ENCODE measurements at places on chromosomes 6 and 20.

DNA sequence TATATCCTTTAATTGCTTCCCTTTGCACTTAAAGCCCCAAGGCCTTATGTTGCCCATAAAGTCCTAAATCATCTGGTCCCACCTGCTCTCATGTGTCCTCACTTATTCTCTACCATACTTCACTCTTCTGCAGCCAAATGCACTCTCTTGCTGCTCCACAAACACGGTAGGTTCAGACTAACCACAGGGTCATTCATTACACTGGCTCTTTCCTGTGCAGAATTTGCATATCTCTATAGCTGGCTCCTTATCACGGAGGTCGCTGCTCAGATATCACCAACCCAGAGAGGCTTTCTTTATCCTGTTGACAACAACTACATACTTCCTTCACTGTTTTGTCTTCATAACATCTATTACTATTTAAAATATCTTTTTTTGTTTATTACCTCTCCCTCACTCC lies 86.8 kb downstream of the MOXD1 start:
- no peak for DNase-seq

- no peak for DNase-seq
These were observed 112.2 kb downstream of the PLEKHG1 start for GRCh38 chr6:150711584-150712504.

- no peak for DNase-seq
These were observed 26.3 kb upstream of the RAB23 start for GRCh38 chr6:57248311-57248895.

- DNase-seq: peak; percentile 49
These were observed 124.3 kb upstream of the MLIP start for GRCh38 chr6:53986721-53987521.

DNA sequence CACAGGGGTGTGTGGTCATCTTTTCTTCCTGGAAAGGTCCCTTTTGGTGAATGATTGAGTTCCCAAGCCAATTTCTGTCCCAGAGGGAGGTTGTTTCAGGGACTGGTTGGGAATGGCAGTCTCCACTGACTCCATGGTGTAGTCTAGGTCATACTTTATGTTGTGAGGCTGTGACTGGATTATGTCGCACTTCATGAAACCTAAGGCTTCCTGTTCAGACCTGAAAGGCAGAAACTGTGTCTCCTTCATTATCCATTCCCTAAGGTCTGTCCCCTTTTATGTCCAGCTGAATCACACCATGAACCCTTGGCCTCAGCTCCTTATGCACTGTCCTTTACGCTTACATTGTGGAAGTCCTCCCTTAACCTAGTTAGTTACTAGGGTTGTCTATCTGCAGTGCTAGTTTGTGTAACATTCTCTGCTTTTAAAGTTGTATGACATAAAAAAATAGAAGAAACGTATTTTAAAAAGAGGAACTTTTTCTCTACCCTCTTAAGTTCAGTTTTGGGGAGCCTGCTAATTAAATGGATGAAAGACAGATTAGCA lies 191.3 kb downstream of the JARID2 start:
- no peak for DNase-seq

DNA sequence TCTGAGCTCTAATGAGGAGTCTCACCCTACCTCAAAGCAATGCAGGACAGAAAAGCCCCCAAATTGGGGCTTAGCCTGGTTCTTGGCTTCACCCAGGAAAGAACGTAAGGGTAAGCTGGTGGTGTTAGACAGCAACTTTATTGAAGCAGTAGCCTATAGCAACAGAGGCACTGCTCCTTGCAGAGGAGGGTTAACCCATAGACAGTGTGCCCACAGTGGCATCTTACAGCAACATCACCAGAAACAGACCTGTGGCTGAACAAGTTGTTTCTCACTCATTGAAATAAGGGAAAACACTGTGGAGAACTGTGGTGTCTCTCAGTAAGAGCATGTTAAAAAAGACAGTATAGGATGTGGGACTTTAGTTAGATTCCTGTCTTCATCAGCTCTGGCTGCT lies 80.4 kb upstream of the SPTLC3 start:
- DNase-seq: no peak

GRCh38 chr20:49928411-49929141 lies 7.6 kb upstream of the RNF114 start:
- peak; percentile 83 for DNase-seq

- DNase-seq: no peak
These were observed 1.3 kb downstream of the SIRPB1 start for GRCh38 chr20:1618479-1618878.

DNA sequence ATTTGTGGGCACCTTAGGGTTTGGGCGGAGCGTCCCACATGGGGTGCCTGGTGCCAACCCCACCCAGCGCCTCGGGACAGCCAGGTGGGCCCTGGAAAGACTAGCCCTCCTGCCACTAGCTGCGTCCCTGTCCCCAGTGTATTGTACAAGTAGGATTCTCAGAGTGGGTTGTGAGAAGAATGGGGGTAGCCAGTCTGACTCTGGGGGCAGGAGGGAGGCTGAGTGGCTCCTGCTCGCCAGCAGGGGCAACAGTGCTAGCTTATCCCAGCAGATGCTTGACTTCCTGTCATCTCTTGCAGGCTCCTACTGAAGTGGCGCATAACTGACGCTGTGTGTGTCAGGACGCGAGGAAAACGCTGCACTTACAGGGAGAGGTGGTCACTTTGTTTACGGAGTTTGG lies 9.3 kb downstream of the PSMA7 start:
- no peak for DNase-seq

GRCh38 chr6:157089258-157089657 lies 234.1 kb downstream of the TMEM242 start:
- DNase-seq: peak; percentile 85

- DNase-seq: no peak
These were observed 312.8 kb downstream of the RFPL4B start for GRCh38 chr6:112659912-112660311.

DNA sequence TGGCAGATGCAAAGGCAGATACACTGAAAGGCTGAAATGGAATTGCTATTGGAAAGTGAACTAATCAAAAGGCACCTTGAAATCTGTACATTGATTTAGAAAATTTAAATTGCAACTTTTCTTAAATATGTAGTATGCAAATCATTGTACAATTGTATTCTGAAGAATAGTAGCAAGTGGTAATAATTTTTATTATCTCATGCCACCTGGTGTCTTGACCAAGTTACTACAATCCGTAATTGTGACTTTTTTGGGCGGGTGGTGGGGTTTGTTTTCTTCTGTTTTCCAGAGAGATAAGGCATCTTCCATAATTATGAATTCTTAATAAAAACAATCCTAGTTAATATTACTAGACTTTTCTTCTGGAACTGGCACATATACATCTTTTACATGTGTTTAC lies 12.5 kb upstream of the BCKDHB start:
- peak; percentile 27 for DNase-seq

- DNase-seq: no peak
These were observed 553.5 kb downstream of the HACE1 start for GRCh38 chr6:104306211-104306610.

DNA sequence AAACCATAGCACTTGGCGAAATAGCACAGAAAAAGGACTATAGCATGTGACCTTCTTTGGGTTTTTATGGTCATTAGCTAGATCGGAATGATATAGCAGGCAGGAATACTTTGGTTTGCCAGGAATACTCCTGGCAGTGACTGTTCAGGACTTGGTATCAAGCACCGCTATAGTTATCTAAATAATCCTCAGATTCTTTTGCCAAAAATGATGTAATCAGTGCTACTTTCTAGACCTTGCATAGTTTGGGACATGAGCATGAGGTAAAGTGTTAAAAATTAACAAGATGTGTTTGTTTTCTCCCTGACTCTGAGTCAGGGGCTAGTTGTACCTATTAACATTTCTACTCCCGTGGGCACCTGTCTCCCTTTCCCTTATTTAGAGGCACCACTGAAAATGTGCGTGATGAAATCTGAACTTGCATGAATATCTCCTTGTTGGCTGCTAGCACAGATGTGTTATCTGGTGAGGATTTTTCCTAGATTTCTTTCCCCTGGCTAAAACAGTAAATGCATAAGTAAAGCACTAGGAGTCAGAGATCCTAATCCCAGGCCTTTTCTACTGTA lies 511.0 kb downstream of the CDKAL1 start:
- no peak for DNase-seq

- no peak for DNase-seq
These were observed 151.0 kb downstream of the CLIC5 start for GRCh38 chr6:45864651-45865050.

GRCh38 chr20:38315290-38315966 lies 11.5 kb downstream of the BPI start:
- DNase-seq: peak; percentile 23

DNA sequence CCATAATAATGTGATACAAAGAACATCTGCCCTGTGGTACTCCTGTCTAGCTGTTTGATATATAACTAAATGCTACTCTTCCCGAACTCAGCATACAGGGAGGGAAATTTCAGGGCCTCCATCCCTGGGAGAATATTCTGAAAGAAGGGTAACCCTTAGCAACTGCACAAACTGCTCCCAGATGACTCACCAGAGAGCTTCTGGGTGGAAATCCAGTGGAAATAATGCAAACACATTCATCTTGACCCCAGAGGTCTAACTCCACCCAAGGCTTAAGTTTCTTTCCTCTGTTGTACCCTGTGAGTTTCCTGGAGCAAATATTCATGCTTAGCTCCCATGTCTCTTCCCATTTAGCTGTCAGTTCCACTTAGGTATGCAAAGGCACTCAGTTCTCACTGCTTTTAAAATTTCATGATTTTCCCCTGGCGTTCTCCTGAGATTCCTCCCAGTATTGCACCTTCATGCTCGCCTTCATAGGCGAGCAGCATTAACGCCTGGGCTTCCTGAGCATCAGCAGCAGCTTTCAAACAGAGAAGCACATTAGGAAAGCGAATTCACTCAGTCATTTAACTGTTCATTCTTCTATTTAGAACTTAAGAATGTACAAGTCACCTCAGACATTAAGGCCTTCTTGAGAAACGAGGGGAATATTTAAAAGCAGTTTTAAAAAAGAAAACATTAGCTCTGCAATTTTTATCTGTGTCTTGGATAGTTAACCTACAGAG lies 43.8 kb upstream of the LAMA4 start:
- peak; percentile 90 for DNase-seq

DNA sequence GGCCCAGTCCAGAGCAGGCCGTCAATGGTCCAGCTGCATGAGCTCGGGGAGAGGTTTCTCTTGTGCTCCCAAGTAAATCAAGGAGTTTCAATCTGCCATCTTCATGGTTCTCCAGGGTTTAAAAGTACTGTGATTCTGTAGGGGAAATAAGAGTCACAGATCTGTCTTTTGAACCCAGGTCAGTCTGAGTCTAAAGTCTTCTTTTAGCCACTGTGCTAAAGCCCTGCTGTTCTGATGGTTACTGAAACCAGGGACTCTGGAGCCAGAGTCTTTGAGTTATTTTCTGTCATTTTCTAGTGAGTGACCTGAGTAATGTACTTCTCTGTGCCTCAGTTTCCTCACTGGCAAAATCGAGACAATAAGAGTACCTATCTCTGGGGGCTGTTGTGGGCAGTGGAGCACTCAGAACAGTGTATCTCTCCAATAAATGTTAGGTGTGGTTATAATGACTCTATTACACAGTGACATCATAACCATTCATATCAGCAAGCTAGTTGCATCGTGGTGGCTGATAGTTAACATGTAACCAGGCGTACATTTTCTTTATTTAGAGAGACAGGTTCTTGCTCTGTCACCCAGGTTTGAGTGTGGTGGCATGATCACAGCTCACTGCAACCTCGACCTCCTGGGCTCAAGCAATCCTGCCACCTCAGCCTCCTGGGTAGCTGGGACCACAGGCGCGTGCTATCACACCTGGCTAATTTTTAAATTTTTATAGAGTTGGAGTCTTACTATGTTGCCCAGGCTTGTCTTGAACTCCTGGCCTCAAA lies 74.6 kb upstream of the KCNG1 start:
- no peak for DNase-seq

DNA sequence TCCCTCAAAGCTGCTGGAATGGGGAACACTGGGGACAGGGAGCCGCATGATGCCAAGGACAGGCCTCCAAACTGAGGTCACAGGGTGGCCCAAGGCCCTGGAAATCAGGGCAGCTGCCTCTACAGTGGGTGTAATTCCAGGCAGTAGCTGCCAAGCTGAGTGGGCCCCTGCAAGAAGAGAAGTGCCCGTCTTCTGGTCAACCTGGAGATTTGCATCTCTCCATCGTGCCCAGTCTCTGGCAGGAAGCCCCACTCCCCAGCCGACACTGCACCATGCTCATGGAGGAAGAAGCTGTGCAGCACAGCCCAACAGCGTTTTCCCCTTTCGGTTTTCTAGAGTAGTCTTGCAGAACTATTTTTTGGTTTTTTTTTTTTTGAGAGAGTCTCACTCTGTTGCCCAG lies 2.2 kb upstream of the FAM209A start:
- DNase-seq: no peak

DNA sequence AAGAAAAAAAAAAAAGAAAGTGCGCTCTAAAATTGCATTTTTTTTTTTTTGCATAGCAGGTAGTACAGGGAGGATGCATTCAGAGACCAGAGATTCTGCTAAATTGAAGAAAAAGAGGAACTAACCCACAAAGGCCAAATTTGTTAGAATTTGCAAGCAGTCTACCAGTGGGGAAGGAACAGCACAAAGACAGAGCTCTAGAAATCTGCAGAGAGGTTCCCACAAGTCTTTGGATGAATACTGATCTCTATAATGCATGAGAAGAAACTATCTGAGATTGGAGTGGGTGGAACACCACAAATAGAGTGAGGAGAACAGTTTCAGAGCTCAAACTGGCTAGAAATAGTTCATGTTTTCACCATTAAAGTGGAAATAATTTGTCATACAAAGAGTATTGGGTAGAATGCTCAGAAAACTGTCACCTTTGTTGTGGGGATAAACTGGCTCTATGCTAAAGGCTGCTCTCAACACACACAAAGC lies 79.6 kb upstream of the AHI1 start:
- no peak for DNase-seq

DNA sequence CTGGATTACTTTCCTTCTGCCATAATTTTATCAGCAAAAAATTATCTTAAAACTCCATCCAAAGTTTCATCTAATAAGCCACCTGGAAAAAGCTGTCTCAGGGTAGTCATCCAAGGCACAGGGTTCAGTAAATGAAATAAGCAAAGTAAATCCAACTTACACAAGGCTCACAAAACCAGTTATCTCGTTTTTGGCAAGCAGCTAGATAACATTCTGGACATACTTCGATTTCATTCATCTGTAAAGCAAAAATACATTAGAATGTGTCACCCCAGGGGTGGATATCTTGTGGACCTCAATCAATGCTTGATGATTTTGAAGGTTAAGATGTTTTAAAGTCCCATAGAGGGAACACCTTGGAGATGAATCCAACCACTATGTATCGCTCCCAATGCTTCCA lies 73.1 kb downstream of the ZMYND8 start:
- DNase-seq: no peak

DNA sequence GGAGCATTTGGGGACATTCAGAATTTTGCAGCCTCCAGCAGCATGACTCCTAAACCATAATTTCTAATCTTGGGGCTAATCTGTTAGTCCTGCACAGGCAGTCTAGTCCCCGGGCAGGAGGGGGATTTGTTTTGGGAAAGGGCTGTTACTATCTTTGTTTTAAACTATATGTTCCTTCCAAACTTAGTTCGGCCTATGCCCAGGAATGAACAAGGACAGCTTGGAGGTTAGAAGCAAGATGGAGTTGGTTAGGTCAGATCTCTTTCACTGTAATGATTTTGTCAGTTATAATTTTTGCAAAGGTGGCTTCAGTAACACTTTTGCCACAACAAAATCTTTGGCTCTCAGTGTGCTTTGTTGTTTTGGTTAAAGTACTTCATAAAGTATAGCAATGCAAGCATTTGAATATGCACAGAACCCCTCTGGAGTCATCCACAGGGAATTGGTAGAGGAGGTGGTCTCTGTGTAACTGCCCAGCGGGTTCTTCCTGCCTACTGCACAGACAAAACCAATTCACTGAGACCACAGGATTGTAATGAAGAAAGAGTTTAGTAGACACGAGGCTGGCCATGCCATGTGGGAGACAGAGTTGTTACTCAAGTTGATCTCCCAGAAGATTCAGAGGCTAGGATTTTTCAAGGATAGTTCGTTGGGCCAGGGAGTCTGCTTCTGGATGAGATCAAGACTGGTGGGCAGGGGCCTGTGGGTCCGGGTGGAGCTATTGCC lies 224.1 kb upstream of the MYLIP start:
- DNase-seq: no peak
